ENCODE measurements at places on chromosomes 12 and 14.

- DNase-seq: no peak
Observed at GRCh38 chr14:66493750-66494149, 7.6 kb downstream of the CCDC196 start.

DNA sequence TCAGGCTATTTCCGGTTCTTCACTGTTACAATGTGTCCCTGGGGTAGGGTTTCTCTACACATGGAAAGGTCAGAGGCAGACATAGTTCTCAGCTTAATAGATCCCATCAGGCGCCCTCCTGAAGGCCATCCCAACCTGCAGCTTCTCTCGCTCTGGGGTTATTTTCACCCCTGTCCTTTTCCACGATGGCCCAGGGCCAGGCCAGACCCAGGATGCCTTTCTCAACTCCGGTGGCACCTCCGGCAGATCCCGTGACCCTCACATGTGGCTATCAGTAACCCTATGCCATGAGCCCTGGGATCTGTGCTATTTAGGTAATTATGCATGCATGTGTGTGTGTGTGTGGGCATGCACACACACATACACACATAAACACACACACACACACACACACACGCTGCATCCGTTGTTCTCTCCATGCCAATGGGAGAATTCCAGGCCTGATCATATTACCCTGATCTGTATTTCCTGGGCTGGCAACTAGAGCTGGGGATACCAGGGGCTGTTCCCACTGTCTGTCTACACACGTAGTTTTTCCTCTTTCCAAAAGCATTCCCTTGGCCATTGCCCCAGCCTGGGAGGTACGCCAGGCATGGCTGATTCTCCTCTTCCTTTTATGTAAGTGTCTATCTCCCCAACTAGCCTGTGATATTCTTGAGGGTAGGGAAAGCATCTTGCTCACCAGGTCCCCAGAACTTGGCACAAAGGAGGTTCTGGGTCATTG lies 51.2 kb upstream of the NOS1 start:
- no peak for DNase-seq

GRCh38 chr12:130147875-130148596 lies 14.2 kb upstream of the FZD10 start:
- DNase-seq: no peak

DNA sequence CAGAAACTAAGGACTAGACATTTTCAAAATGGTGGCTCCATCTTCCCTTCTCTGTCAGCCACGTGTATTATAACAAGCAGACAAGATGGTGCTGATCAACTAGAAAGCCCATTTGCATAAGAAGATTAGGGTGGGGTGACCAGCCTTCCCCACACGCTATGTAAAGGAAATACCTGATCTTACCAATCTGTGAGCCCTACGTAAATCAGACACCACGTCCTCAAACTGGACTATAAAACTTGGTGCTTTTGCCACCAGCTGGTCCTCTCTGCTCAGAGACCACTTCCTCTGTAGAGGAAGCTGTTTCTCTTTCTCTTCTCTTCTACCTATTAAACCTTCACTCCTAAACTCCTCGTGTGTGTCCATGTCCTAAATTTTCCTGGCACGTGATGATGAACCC lies 101.1 kb upstream of the PLEKHG7 start:
- DNase-seq: no peak

GRCh38 chr14:80768646-80769045 lies 172.9 kb downstream of the CEP128 start:
- DNase-seq: no peak

GRCh38 chr12:19404242-19404880 lies 34.9 kb upstream of the AEBP2 start:
- DNase-seq: no peak

DNA sequence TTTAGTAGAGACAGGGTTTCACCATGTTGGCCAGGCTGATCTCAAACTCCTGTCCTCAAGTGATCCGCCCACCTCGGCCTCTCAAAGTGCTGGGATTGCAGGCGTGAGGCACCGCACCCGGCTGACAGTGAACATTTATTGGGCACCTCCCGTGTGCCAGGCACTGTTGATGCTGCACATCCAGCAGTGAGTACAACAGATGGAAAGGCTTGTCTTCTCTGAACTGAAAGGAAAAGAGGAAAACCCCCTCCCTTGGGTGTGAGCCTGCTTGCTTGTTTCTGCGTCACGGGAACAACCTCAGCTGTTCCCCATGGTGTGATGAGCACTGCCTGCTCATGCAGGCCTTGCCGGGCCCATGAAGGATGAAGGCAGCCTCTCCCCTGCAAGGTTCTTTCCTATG lies 39.5 kb downstream of the DGLUCY start:
- DNase-seq: no peak

- peak; percentile 67 for DNase-seq
Observed at GRCh38 chr12:57087691-57088353, 1.1 kb upstream of the NAB2 start.

GRCh38 chr12:13437541-13437940 lies 241.0 kb downstream of the EMP1 start:
- no peak for DNase-seq

DNA sequence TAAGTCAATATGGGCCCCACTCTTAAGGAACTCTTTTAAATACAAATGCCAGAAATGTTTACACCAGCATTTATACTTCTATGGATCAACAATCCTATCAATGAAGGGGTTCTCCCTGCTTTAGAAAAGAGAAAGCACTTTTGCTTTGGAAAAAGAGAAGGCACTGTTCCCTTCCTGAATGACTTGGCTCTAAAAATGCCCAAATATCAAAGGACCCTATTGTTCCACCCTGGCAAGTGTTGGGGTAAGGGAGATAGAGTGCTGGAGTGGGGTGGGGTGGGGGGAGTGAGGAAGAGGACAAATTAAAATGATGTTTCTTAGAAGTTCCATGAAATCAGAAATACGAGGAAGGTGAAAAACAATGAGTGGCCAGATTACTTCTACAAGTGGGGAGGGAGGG lies 131.6 kb upstream of the GRIN2B start:
- DNase-seq: no peak

- no peak for DNase-seq
Observed at GRCh38 chr12:4273273-4273651, 300 bp upstream of the CCND2 start.

DNA sequence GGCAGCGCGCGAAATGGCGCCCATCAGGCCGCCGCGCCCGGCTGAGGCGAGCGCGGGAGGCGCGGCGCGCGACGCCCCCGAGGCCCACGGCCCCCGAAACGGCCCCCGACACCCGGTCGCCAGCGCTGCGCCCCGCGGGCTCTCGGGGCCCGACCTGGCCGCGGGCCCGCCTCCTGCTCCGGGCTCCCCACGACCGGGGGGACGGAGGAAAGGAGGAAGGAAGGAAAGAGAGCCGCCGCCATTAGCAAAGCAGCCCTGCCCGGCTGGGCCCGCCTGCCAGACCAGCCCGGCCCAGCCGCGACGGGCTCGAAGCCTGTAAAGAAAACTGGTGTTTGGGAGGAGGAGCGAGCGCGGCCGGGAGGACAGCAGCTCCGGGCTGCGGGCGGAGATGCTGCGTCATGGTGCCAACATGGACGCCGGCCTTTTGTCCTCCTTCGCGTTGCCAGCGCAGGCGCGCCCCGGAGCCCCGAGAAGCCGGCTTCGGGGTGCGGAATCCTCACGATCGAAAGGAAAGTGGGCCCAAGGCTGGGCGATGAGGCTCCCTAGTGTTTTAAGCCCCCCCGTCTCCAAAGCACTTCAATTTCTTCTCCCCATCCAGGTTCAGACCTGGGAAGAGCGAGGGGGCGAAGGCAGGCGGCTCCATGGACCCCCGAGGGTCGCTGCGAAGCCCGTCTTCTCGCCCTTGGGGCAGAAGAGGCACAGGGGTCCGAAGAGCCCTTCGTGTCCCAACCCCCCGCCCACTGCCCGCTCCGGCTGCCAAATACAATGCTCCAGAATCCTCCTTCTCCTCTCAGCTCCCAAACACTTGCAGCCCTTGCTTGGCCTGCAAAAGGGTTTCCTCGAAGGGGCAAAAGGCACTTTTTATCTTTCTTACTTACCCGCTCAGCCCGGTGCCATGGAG lies 2.9 kb upstream of the SETD1B start:
- DNase-seq: peak; percentile 62

- DNase-seq: no peak
Observed at GRCh38 chr12:76299536-76300296, 48.5 kb downstream of the BBS10 start.

GRCh38 chr12:26698186-26698585 lies 134.8 kb downstream of the ITPR2 start:
- no peak for DNase-seq

GRCh38 chr12:14275886-14276285 lies 89.6 kb upstream of the ATF7IP start:
- no peak for DNase-seq

- no peak for DNase-seq
Observed at GRCh38 chr14:54337314-54337713, 59.5 kb upstream of the CDKN3 start.

All from activated CD4-positive, alpha-beta T cell treated with anti-CD3 and anti-CD28 coated beads for 1 hour (primary cell).